ENCODE measurements at places on chromosomes 1 and 21.

DNA sequence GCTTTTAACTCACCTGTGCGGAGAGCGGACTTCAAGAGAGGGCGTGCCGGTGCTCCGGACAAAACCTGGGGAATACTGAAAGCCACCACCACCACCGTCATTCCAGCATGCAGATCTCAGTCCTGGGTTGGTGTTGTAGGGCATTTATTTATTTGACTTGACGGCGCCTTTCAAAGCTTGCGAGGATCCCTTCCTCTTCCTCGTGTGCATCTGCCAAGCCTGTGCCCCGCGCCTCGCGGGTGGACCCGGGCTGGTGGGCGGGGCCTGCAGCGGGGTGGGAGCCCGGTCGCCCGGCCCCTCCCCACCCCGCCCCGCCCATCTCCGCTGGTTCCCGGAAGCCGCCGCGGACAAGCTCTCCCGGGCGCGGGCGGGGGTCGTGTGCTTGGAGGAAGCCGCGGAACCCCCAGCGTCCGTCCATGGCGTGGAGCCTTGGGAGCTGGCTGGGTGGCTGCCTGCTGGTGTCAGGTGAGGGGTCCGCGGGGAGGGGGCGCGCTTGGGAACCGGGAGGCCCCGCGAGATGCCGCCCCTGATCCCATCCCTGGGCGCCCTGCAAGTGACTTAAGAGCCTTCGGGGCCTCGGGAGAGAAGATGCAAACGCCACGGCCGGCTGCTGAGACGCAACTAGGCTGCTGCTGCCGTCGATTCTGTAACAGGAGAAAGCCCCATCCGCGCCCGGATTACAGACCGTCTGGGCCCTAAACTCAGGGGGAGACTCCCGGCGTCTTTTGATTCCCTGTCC lies at the start of gene IL10RB:
IL10RB (plus strand) TSS at position 318 of the 739 bp plus-strand sequence; CDS start at position 417, 99 bp downstream.
- DNase-seq: peak; percentile 42

- no peak for DNase-seq
Measured at GRCh38 chr1:85214654-85215053, 13.8 kb upstream of the SYDE2 start.

GRCh38 chr1:59292562-59292961 lies 4.3 kb upstream of the FGGY start:
- no peak for DNase-seq

- DNase-seq: no peak
Measured at GRCh38 chr1:22179197-22179803, 36.4 kb upstream of the WNT4 start.

DNA sequence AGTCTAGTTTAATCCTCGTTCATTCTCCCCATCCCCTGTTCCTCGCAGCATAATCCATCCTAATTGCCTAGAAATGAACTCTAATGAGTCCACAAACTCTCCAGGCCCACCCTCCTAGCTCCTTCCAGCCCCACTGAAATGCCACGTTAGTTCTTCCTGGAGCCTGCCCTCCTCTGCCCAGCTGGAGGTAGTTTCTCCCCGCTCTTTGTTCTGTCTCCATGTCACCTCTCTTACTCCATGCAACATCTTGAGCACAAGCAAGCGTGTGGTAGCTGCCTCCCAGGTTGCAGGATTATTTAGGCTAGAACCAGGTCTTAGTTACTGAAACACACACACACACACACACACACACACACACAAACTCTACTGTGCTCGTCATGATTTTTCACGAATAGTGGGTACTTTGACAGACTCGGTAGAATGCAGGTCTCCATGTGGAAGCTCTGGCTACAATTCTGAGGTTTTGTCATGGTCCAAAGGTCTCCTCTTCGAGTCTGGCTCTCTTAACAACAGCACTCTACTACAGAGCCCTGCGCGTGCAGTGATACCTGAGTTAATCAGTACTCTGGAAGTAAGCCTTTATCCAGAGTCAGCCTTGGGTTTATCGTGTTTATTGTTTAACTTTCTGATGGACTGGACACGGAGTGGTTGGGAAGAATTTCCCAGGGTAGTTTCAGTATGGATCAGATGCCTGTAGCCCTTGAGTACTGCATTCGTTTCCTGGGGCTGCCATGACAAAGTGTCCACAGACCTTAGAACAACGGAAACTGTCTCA lies 27.5 kb downstream of the HUNK start:
- no peak for DNase-seq

DNA sequence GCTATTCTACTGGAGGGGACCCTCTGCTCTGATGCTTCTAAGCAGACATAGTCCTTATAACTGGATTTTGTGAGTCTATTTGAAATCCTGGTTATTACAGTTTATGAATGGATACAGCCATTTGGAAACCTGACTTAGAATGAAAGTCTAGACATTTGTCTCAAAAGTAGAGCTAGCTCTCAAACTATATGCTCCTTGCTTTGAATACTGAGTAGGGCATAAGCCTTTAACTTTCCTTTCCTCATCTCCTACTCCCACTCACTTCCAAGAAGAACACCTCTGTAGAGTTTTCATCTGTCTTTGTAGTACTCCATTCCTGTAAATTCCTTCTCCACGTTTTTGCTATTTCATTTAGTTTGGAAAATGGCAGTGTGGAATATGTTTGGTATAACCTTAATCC lies 9.0 kb upstream of the ARID1A start:
- DNase-seq: no peak

GRCh38 chr1:64882574-64883255 lies 83.6 kb downstream of the JAK1 start:
- DNase-seq: no peak

DNA sequence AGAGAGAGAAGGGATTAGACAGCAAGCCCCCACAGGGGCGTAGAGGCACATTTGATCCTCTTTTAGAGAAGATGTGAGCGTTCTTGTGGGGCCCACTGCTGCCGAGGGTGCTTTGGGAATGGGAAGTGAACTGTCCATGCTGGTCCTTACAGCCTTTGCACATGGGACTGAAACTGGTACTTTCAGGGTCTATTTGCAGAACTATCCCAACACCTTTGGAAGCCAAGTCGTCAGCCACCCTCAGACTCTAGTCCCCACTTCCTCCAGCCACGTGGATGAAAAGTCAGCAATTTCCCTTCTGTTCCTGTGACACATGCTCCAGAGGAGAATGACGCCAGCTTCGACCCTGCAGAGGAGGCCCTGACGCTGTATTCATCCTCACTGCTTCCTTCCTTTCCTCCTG lies 2.6 kb upstream of the RAB7B start:
- DNase-seq: no peak

DNA sequence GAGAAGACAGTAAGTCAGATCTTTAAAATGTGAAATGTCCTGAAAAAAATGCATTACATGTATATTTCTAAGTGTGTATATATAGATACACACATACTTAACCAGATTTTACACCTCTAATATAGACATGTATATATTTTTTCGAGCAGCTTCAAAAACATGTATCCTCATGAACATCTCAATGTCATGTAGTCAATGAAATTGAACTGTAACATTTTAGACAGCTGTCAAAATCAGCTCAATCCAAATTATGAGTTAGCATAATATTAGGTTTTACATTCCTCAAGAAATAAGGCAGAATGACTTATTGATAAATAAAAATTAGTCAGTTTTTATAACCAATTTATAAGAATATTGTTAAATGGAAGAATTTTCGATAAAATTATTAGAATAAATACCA lies 665.7 kb downstream of the BRINP3 start:
- no peak for DNase-seq

GRCh38 chr1:117890452-117890851 lies 39.0 kb downstream of the GDAP2 start:
- no peak for DNase-seq

DNA sequence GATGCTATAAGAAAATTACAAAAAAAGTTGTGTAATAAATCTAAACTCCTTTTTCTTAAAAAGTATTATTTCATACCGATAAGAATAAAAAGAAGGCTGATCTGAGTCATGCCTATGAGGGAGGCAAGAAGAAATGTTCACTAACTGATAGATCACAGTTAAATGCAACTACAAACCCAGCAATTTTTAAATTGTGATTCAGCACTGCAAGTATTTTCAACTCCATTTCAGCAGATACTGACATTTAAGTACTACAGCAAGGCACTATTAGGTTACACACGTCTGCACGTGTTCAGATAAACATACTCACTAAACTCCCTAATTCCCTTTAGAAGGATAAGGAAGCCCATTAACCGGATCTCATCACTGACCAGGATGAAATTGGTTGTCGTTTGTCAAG lies 213.3 kb upstream of the ZRANB2 start:
- no peak for DNase-seq

DNA sequence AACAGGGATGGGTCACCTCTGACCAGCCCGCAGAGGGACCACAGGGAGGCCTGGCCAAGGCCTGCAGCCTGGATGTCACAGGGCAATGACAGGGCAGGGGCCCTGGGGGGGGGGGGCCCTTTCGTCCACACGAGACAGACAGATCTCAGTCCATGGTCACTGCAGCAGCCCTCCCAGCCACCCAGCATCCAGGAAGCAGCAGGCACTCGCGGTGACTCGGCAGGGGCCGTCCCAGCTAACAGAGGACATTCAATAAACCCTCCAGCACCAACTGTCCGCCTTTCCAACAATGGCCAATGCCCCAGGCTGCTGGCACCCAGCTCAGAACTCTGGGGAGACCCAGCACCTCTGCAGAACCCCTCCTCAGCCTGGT lies 32.9 kb downstream of the MEGF6 start:
- no peak for DNase-seq

GRCh38 chr1:84876353-84876752 lies 16.7 kb downstream of the LPAR3 start:
- DNase-seq: no peak

GRCh38 chr1:109295712-109296415 lies 10.9 kb downstream of the MYBPHL start:
- no peak for DNase-seq

GRCh38 chr1:151992303-151993083 lies 1.2 kb downstream of the S100A10 start:
- peak; percentile 80 for DNase-seq

- no peak for DNase-seq
Measured at GRCh38 chr1:236021424-236022135, 43.3 kb downstream of the NID1 start.

DNA sequence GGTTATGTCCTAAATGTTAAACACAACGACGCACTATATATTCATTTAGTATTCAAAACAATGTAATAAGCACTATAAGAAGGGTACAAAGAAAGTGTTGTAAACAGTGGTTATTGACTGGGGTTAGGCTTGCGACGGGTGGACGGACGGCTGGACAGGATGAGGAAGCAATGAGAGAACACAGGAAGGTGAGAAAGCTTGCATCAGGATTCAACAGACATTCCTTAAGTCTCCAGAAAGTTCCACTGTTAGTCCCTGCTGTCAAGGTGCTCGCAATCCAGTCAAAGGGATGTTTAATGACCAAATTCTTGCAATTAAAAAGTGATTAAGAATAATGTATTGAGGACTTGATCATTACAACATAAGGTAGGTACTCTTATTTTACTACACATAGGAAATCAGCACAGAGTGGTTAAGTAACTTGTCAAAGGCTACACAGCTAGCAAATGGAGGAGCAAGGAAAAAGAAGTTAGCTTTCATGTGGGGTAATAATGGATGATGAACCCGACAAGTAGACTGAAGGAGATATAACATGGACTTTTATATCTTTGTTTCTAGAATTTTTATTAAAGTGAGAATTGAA lies 994 bp upstream of the ACBD6 start:
- no peak for DNase-seq

DNA sequence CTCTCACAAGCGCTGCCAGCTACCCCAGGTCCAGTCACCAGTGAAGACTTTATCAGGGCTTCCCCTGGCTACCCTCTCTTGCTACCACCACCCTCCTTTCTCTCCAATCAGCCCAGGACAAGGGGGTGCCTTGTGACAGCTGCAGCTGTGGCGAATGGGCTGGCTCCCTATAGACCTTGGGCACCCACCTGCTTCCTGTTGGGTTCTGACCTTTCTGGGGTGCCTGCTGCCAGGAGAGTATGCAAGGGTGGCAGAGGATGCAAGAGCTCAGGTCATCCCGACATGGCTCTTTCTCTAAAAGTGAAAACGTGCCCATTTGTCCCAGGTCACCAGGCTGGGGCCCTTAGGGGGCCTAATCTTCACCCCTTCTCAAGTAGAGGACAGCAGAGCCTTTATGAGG lies 6.6 kb downstream of the KLHDC8A start:
- DNase-seq: no peak

- DNase-seq: no peak
Measured at GRCh38 chr1:166145499-166145898, 21.3 kb downstream of the FAM78B start.

GRCh38 chr1:186550832-186551231 lies 89.9 kb upstream of the PDC start:
- no peak for DNase-seq

DNA sequence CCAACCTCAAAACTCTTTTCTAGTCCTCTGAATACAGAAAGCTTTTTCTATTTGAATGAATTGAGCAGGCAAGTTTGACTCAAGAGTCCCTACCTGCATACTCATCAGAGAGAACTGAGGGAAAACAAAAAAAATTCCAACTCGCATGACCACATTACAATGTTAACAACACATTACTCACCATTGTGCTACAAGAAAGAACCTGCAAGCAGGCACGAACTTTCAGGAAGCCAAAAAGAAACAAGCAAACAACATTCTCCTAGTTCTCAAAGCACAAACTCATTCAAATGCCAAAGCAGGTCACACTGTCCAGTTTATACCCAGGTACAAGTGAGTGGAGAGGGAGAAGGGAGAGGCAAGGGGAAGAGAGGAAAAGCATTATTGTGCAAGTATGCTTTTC lies 14.6 kb downstream of the OTUD7B start:
- no peak for DNase-seq

DNA sequence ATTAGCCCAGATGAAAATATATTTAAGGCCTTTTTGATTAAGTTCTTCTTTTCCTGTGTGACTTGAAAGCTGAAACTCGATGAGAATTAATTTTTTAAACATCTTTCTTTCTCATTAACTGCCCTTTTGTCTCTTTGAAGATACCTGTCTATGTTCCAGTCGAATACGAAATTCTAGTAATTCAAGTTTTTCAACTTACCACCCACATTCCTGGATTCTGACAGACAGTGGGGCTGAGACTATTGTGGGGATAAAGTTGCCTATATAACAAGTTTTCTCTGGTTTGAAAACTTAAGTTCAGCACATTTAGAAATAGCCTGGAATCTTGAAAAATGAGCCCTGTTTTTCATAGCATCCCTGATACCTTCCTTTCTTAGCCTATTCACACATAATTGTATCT lies 114.6 kb downstream of the NTNG1 start:
- DNase-seq: no peak

Data from omental fat pad (tissue), 4 donors.